ENCODE measurements at places on chromosomes 6 and 20.
A peak's percentile ranks its signal among the peaks of the same experiment; 100 is the strongest.

DNA sequence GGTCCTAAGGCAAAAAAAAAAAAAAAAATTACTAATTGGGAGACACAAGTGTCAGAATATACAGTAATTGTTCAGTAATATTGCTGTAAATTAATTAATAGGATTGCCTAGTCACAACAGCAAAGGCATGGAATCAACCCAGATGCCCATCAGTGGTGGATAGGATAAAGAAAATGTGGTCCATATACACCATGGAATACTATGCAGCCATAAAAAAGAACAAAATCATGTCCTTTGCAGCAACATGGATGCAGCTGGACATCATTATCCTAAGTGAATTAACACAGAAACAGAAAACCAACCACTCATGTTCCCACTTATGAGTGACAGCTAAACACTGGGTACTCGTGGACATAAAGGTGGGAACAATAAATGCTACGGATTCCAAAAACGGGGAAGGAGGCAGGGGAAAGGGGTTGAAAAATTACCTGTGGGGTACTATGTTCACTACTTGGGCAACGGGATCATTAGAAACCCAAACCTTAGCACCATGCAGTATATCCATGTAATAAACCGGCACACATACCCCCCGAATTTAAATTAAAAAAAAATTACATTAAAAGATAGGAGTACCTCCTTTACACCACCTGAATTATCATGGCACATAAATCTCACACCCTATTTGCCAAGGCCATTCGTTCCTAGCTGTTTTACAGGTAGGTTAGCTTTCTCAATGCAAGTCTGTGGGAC, 689 bp upstream of the PFDN4 start:
- DNase-seq, result no peak

GRCh38 chr6:169966312-169967181, 215.1 kb downstream of the ERMARD start:
- no peak for DNase-seq

GRCh38 chr20:19236371-19237055, 24.1 kb downstream of the SLC24A3 start:
- no peak for DNase-seq

- DNase-seq, result no peak
Observed at GRCh38 chr6:112338166-112338709, 8.9 kb upstream of the RFPL4B start.

- no peak for DNase-seq
Observed at GRCh38 chr6:112320561-112321318, 26.4 kb upstream of the RFPL4B start.

DNA sequence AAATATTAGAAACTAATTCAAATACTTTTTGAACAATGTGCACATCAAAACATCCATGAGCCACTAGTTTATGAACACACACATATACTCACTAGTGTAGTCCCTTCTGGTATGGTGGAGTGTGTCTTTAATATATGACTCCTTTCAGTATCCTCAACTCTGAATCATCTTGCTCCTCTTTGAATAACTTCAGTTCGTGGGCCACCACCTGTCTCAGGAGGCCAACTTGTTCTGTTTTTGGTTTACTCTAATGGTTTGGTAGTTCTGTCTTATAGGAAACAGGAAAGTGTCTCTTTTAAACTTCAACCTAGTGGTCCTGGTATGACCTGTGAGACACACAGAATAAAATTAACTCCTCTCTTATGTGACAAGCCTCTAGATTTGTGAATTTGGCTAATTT, 55.6 kb downstream of the ZNF292 start:
- no peak for DNase-seq

DNA sequence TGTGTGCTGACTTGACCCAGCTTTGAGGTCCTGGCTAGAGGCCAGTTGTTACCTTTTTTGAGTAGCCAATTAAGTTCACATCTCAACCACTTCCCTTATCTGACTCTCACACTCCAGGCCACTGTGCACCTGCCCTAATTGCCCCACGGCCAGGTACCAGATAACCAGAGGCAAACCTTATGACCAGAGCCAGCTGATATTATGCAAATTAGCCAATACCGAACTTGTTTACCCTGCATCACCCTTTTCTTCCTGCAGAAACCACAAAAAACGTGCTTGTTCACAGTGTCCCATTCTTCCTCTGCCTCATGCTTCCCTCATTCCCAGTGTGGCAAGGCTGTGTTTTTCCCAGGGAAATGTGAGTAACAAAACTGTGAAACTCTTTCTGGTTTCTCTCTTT, 89.3 kb downstream of the HTR1B start:
- DNase-seq, result no peak

DNA sequence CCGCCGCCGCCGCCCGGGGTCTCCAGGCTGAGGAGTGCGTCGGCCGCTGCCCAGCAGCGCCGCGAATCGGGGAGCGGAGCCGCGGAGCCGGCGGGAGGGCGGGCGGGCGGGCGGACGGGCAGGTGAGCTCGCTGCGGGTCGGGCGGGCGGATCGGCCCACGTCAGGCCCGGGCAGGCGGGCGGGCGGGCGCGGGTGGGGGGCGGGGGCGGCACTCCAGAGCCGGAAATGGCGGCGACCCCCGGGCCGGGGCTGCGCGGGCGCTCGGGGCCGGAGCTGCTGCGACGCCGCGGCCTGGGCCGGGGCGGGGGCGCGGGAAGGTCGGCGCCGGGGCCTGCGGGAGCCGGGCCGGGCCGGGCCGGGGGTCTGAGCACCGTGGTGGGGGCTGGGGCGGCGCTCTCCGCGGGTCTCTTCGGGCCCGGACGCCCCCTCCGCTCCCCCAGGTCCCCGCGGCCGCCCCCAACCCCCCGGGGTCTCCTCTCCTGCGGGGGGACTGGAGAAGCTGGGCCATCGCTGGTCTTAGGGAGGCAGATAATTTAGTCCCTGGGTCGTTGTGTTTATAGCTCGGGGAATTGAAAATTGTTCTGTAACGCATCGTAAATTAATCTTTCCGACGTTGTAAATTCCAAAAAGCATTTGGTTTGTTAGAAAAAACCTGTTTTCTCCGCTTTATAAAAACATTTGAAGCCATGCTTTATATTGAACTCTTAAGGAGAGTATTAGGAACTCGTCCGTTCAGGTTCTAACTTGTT, 451 bp downstream of the DNAJC5 start:
- DNase-seq, result no peak

- DNase-seq, result no peak
Observed at GRCh38 chr6:64486578-64487351, 851.2 kb downstream of the PHF3 start.

DNA sequence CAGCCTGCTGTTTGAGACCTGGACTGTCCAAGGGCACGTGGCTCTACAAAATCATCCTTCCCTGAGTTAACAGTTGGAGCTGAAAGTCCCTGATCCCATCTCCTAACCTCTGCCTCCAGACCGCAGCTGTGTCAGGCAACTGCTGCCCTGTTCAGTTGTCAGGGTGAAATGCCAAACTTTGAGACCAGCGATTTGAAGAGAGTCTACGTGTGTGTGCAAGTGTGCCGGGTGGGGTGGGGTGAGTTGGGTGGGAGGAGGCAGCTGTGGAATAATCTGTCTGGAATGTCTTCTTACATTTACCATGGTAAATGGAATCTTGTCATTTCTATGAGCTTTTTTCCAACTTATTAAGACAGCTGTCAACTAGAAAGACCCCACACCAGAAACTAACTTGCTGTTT, 81.0 kb upstream of the FAM8A1 start:
- no peak for DNase-seq

DNA sequence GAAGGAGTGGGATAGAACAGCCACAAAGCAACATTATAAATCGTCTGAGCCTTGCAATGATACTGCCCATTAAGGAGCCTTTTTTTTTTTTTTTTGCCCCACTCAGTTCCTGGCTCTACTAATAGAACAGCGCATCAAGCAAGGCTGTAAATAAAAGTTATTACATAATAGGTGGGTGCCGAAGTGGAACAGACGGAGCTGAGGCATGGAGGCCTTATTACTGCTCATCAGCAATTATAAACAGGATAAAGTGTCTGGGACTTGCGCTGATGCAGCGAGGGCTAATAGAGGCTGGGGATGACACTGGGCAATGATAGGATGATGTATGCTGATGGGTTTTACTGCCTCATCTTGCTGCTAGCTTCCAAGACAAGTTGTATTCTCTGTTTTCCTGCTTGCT, 272.1 kb downstream of the ZFAND3 start:
- DNase-seq, result no peak

GRCh38 chr20:44109951-44110361, 77.0 kb downstream of the JPH2 start:
- DNase-seq, result no peak

DNA sequence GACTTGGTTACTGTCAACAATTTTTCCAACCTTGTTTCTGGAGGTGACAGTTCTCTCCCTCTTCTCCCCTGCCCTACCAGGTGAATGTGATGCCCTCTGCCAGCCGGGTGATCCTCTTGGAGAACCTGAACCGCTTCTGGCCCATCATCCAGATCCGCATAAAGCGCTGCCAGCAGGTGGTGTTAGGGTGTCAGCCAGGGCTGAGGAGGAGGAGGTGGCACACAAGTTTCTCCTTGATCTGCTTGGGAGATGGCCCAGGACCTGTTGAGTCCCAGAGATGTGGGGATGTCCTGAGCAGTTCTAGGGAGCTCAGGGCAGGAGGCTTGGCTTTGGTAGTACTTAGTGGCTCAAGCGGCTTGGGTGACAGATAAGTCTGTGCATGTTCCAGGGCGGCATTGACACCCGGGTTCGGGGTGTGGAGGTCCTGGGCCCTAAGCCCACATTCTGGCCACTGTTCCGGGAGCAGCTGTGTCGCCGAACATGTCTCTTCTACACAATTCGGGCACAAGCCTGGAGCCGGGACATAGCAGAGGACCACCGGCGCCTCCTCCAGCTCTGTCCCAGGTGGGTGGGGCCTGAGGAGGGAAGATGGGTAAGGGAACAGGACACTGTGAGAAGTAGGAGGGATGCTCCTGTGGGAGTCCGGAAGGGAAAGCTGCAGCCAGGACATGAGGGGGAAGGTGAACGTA, 21.2 kb downstream of the CUL9 start:
- DNase-seq, result no peak

DNA sequence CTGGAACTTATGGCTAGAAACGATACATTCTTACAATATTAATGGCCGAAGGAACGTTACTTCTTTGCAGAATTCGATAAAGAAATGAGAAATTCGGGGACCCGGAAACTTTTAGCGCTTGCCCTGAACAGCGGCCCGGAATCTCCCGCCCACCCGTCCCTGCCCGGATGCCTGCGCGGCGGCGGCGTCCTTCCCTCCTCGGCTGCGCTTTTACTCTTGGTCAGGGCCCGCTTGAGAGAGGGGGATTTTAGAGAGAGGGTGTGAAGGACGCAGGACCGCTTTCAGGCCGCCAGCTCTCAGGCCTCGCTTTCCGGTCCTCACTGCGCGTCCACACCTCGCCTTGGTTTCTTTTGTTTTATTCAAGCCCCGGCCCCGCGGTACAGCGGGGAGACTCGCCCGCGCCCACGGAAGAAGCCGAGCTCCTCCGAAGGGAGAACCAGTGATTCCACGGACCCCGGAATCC, 243.7 kb downstream of the ARID1B start:
- peak; percentile 64 for DNase-seq

GRCh38 chr6:166655713-166656229, 28.7 kb upstream of the RPS6KA2 start:
- DNase-seq, result no peak

- DNase-seq, result no peak
Observed at GRCh38 chr20:22507240-22507961, 77.0 kb downstream of the FOXA2 start.

DNA sequence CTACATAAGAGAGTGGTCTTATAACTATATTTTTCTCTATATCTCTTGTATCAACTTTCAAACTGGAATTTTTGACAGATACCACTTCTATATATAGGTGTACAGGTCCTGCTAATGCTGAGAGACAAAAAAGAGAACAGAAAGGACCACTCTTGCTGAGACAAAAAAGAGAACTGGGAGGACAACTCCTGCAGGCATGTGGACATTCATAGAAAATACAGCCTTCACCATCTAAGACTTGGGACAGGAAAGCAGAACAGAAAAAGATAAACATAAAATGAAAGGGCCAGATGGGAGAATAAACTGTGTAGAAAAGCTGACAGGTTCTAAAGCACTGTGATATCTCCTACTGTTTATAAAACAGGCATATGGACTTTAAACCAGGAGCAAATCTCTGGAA, 541.0 kb upstream of the ADGRB3 start:
- no peak for DNase-seq

DNA sequence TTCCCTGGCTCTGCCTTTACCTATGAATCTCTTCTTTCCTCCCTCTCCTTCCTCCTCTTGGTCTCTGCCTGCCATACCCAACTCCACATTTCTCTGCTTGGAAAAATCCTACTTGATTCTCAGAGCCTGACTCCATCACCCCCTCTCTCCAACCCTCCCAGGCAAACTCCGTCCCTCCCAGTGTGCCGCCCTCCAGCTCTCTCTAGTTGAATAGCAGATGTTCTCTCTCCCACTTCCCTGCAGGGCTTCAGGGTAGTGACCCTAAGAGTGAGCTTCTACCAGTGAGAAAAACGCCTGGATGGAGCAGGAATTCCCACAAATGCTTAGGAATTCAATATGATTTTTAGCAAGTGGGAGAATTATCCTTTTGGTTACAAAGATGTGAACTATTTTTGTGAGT, 141.6 kb downstream of the MTHFD1L start:
- DNase-seq, result no peak

- DNase-seq, result no peak
Observed at GRCh38 chr6:8100159-8100854, 2.0 kb downstream of the EEF1E1 start.

- DNase-seq, result peak; percentile 17
Observed at GRCh38 chr20:31845300-31845863, at the start of gene FOXS1. TSS of gene FOXS1 (minus strand) at chr20:31845604. CDS start at chr20:31845542, 62 bp downstream.

GRCh38 chr6:168216117-168216516, 103.5 kb downstream of the DACT2 start:
- no peak for DNase-seq

GRCh38 chr6:3439961-3440360, 16.9 kb downstream of the SLC22A23 start:
- DNase-seq, result no peak

GRCh38 chr6:139436957-139437348, 62.5 kb upstream of the CITED2 start:
- DNase-seq, result no peak

DNA sequence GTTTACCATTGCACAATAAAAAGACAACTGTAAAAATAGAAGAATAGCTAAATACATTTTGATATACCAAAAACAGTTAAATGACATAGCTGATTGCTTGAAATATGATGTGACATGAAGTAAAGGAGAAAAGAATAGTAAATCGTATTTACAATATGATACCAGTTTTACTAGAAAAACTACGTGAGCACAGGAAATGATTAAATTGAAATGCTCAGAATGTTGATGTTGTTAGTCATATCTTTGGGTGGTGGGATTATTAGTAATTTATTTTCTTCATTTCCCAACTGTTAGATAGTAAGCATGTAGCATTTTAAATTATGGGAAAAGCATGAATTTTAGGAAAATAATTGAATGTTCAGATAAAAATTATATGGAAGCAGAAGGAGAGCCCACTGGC, 268.3 kb upstream of the TAB2 start:
- DNase-seq, result no peak

DNA sequence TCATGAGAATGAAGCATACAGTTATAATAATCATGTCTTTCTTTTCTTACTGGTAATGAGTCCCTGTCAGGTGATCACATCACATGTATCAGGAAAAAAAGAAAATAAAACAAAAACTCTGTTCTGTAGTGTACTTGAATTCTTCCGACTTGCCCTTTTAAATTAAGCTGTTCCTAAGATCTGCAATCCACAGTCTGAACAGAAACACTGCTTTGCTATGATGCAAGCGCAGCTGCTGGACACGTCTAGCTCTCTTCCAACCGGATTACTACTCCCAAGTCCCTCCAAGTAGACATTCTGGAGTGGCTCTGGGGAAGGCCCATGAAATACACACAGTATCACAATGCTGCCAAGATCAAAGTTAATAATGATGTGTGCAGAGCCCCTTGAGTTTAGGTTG, 83.7 kb downstream of the FYN start:
- DNase-seq, result no peak

GRCh38 chr6:13120483-13121482, 207.6 kb downstream of the TBC1D7 start:
- DNase-seq, result no peak

Measured in SHP77 (cell line).